Vagina (tissue), 2 donors: ENCODE measurements at places on chromosomes 16 and 17.

- DNase-seq = no peak
Measured at GRCh38 chr17:42514867-42515266, 21.2 kb upstream of the NAGLU start.

DNA sequence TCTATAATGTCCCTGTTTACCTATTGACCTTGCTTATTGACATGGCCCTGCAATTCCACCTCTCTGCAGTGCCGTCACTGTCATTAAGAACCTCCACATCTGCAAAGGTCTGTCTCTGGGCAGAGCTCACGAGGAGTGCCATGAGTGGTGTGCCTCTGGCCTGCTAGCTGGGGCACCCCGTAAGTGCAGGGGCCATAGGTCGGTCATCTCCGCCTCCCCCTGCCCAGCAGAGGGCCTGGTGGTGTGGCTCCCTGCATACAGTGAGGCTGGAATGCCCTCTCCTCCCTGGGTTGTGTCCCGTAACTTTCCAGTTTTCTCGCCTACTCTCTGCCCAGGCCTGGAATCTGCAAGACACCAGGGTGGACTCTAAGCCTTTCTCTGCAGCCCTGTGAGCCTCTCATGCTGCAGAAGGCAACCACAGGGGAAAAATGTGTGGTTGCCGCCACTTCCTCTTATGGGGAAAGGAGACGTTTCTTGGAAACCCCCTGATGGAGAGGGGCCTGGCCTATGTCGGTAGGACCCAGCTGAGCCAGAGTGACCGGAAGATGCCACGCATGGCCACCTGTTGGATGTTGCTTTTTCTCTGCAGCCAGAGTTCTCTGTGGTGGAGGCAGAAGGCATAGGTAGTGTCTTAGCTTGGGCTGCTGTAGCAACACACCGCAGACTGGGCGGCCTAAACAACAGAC lies 2.7 kb upstream of the SNX20 start:
- DNase-seq = no peak

GRCh38 chr17:59684967-59685366 lies 22.3 kb downstream of the PTRH2 start:
- no peak for DNase-seq

DNA sequence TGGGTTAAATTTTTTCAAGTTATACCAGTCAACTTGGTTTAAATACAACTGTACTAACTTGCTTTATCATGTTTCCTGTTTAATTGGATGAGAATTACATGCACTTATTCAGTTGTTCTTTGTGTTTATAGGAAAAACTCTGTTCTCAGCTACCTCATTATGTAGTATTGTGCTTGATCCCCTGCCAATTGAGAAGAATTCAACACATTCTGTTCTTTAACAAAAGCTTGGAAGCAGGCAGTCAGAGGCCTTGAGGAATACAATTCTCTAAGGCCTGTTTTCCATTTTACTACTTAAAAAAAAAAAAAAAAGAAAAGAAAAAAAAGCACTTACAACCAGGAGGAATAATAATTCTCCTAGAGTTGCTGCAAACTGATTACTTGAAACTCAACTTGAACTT lies 60.6 kb upstream of the CMIP start:
- DNase-seq = no peak

DNA sequence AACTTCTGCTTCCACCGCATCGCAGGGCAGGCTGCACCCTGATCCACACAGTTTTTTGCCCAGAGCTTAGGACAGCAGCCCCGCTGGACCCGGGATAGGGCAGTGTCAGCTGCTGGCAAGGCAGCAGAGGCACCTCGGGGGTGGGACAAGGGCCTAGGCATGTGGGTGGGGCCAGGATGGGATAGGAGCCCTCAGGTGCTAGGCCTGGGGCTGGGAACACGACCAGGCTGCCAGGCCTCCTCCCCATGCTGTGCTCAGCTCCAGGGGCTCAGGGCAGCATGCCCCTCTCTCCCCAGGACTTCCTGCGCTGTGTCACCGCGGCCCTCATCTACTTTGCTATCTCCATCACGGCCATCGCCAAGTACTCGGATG lies 4.6 kb downstream of the CMTM3 start:
- no peak for DNase-seq

GRCh38 chr17:77451245-77451893 lies 310.6 kb downstream of the SEC14L1 start:
- DNase-seq = no peak

DNA sequence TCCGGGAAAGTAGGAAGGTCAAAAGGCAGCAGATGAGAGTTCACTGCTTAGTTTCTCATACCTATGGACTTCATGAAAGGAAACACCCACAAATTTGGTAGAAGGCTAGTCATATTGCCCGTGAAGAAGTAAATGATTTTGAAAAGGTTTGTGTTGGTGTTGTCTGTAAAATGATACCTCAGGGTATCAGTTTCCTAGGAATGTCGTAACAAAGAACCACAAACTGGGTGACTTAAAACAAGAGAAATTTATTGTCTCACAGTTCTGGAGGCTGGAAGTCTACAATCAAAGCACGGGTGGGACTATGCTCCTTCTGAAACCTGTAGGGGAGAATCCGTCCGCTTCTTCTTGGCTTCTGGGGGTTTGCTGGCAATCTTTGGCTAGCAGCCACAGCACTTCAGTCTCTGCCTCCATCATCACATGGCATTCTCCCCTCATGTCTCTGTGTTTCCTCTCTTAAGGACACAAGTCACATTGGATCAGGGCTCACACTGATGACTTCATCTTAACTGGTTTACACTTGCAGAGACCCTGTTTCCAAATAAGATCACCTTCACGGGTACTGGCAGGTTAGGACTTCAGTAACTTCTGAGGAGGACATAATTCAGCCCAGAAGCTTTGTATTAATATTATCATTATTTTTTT lies 2.0 kb upstream of the NAE1 start:
- peak; percentile 49 for DNase-seq

- no peak for DNase-seq
Measured at GRCh38 chr16:27902551-27902950, 161.0 kb downstream of the GSG1L start.

DNA sequence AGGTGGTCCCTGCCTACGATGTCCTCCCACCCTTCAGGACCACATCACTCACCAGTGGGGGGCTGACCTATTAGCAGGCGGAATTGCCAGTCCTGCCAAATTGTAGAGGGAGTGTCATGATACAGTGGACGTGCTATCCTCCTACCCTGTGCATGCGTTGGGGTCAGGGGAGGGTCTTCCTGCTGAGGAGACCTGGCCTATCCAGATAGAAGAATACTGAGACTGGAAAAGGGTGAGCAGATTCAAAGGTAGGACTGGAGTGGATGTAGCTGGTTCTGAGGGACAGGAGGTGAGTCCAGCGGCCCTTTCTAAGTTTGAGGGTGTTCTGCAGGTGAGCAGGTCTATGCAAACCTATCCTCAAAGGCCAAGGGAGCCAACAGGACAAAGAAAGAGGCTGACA lies 8.0 kb downstream of the PRSS41 start:
- no peak for DNase-seq

DNA sequence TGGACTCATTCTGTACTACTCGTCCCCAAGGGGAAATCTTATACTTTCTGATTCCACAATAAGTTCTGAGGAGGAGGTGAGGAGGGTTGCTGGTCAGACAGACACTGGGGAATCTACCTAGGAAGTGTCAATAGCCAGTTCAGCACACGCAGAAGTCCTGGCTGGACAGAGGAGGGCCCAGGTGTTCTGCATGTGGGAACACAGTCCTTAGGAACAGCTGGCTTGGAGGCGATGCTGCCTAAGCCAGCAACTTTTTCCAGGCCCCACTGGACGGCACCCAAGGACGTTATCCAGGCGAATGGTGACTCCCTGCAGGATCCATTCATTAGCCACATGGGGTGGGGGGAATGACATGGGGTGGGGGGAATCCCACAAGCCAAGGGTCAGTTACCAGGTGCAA lies 29.9 kb upstream of the WFIKKN2 start:
- DNase-seq = no peak

GRCh38 chr16:74726716-74727115 lies 26.1 kb upstream of the MLKL start:
- DNase-seq = no peak

DNA sequence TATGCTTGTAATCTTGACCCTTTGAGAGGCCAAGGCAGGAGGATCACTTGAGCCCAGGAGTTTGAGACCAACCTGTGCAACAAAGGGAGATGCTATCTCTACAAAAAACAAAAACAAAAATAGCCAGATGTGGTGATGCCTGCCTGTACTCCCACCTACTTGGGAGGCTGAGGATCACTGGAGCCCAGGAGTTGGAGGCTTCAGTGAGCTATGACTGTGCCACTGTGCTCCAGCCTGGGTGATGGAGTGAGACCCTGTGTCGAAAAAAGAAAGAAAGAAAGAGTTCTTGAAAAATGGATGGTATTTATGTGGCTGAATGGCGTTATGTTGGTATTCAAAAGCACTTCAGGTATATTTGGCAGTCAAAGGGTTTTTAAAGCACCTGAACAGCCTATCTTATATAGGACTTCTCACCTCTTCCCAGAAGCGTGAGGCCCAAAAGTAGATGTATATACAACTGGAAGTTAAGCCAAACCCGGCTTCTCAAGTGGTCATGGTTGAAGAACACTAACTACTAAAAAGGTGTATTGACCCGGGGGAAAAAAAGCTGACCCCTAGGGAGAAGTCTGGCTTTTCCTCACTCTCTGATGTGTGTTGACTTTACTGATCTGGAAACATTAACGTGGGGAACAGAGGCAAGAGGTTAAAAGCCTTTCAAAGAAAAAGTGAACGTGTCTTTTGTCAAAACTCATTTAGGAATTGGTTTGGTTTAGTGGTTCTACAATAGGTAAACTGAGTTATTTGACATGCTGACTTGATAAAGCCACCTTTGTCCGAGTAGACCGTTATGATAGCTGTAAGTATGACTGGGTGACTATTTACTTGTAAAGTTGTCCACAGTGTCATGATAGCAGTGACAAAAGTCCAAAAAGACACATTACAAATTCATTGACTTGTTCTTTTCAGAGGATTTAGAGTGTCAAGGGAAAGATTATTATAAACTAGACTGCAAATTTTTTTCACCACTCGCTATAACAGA lies 183.4 kb downstream of the IRX3 start:
- DNase-seq = no peak

DNA sequence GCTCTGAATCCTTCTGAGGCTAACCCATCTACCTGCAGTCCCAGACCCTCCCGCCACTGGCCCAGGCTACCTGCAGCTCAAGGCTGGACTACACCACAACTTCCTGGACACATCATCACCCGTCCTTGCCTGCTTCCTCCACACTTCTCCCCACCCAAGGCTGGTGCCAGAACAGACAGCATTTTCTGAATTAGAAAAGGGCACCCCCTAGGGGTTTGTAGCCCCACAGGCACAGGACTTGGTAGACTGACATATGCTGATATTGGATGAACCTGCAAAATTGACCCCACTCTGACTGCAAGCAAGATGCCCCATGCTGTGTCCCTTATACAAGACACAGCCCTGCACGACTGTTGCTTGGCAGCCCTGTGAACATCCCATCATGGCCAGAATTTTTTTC lies 271.5 kb upstream of the C16orf82 start:
- no peak for DNase-seq

GRCh38 chr17:37813751-37814150 lies 68.9 kb upstream of the HNF1B start:
- DNase-seq = no peak

GRCh38 chr17:10196941-10197340 lies 1.5 kb downstream of the GAS7 start:
- no peak for DNase-seq

DNA sequence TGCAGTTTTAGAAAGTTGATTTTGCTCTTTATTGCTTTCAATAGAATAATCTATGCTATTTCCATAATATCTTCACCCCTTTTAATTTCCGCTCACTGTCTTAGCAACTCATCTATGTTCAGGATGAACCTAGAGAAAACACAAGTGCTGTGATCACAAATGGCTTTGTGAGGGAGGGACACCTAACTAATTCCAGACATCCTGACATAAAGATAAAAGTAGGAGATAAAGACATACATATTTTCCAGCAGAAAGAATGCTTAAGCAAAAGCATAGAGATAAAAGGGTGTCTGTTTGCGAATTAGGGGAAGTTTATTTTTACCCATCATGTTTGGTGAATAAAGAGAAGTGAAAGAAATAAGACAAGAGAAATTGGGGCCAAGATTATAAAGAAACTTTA lies 254.2 kb downstream of the KCNJ2 start:
- no peak for DNase-seq

DNA sequence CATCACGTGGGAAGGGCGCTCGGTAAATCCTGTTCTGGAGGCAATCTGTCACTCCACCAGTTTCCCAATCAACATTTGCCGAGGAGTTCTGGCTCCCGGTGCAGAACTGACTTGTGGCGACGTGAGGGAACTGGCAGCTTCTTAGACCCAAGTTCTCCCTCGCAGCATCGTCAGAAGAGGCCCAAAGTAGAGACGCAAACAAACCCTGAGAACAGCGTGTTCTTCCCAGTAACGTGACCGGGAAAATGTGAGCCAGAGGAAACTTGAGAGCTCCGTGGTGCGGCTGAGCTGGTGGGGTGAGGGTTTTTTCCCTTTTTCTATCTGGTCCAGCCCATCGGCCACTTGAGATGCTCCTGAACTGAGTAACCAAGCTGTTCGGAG lies 158.9 kb upstream of the CACNG5 start:
- DNase-seq = peak; percentile 97

DNA sequence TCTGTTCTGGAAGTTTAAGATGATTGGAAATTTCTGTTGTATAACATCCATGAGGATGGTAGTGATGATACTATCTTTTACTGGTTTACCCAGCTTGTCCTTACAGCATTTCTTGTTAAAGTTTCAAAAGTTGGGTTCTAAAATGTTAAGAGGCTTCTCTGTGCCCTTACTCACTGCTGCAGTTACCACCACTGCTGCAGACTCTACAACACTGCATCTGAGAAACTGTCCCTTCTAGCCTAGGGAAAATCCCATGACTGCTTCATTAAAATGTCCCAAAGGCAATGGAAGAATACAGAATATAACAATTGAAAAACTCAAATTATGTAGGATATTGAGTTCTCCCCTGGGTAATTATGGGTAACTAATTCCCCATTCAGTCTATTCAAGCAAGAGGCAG lies 3.8 kb upstream of the NSRP1 start:
- DNase-seq = no peak

GRCh38 chr16:68166264-68166663 lies 69.7 kb downstream of the ESRP2 start:
- DNase-seq = no peak

GRCh38 chr16:26161461-26162180 lies 469.9 kb downstream of the HS3ST4 start:
- DNase-seq = no peak

DNA sequence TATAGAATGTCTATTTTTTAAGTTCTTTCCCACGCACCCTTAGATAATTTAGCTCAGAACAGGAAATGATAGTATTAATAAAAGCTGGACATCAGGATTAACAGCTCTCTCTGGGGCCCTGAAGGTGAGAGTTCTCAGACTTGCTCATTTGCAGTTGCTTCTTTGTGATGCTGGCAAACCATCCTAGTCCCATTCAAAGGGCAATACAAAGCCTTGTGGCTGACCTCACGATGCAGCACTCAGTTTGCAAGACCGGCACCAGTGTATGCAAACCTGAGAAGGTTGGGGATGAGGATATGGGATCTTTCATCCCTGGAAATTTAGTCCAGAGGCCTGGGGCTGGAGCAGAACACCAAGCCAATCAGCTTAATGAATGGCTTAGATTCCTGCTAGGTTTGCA lies 29.3 kb downstream of the STH start:
- DNase-seq = no peak

- no peak for DNase-seq
Measured at GRCh38 chr16:48608452-48608851, 1.5 kb downstream of the N4BP1 start.
